ENCODE measurements at places on chromosomes 13 and 19. TPM values are rescaled to one million over a fixed set of nuclear protein-coding genes. Genes with fewer than 3 reads are reported as not detected.

Gene ZNF419
- total RNA-seq: 15.4 TPM

Gene TFDP1
- total RNA-seq: 46.9 TPM

Gene TDRD12
- 0.38 TPM for total RNA-seq

DNA sequence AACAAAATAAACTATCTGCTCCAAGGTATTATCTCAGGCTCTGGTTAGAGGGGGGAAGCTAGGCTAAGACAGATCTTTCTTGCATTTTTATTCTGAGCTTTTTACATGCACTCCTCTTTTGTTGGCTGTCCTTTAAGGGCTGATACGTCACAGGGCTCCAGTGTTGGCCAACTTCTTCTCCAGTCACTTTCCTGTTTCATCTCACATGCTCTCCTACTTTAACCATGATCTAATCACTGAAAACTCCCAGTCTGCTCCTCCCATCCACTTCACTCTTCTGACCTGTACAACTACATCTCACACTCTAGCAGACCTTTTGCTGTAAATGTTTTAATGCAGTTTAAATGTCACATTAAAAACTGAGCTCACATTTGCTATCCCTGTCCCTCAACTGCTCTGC is 510.0 kb upstream of the KLF12 start:
- no peaks in the 10 kb centered on the region for H3K36me3 ChIP-seq
- no peaks in the 10 kb centered on the region for H3K4me1 ChIP-seq
- H3K4me3 ChIP-seq: no peak overlapping the region
- no peak overlapping the region for H3K27ac ChIP-seq
- H3K27me3 ChIP-seq: no peaks in the 10 kb centered on the region
- no peak for DNase-seq

- H3K4me3 ChIP-seq: no peak overlapping the region
- H3K36me3 ChIP-seq: no peaks in the 10 kb centered on the region
- no peaks in the 10 kb centered on the region for H3K27me3 ChIP-seq
- H3K27ac ChIP-seq: no peak overlapping the region
Measured at GRCh38 chr19:6068711-6069110, 41.6 kb downstream of the RFX2 start.

GRCh38 chr13:62087124-62087523 is 671.5 kb upstream of the PCDH20 start:
- no peaks in the 10 kb centered on the region for H3K27me3 ChIP-seq
- no peak for DNase-seq
- no peaks in the 10 kb centered on the region for H3K36me3 ChIP-seq

Gene ADM5
- total RNA-seq: 2.1 TPM

Gene PRR19
- total RNA-seq: 0.47 TPM

DNA sequence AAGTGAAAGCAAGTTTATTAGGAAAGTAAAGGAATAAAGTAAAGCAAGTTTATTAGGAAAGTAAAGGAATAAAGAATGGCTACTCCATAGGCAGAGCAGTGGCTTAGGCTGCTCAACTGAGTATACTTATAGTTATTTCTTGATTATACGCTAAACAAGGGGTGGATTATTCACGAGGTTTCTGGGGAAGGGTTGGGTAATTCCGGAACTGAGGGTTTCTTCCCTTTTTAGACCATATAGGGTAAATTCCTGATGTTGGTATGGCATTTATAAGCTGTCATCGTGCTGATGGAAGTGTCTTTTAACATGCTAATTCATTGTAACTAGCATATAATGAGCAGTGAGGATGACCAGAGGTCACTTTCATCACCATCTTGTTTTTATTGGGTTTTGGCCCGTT is 194.3 kb downstream of the DLEU7 start:
- no peaks in the 10 kb centered on the region for H3K27me3 ChIP-seq
- H3K4me3 ChIP-seq: no peak overlapping the region
- DNase-seq: no peak
- H3K36me3 ChIP-seq: no peaks in the 10 kb centered on the region
- no peak overlapping the region for H3K27ac ChIP-seq

Gene CEACAM3
- 0.69 TPM for total RNA-seq

DNA sequence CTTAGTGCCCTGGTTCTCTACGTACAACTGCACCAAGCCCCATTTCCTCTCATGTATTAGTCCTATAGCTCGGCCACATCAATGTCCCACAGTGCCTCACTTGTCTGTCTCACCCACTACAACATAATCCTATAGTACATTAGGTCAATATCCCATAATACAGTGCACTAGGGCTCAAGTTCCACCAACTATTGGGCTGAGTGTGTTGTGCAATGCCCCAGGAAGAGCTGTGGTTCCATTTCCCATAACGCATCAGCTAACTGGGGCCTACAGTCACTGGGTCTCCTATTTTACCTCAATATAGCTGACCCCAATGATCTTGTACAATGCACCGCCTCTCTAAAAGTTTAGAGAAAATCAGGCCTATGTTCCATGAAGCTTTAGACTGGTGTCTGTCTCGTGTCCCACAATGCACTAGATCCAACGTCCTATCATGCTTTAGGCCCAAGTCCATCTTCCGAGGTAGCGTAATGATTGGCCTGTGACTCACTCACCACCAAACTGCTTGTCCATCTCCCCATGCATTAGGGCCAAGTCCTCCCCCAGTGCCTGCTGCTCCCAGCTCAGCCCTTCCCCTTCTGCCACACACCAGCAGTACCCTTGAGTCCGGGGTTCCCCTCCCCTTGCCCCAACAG is 21.8 kb downstream of the TSKS start:
- DNase-seq: no peak
- H3K27ac ChIP-seq: no peak overlapping the region
- no peaks in the 10 kb centered on the region for H3K36me3 ChIP-seq
- H3K27me3 ChIP-seq: no peaks in the 10 kb centered on the region

- DNase-seq: no peak
- no peaks in the 10 kb centered on the region for H3K4me1 ChIP-seq
- H3K36me3 ChIP-seq: peaks cover 2% of the 10 kb centered on the region
- no peaks in the 10 kb centered on the region for H3K27me3 ChIP-seq
- no peak overlapping the region for H3K27ac ChIP-seq
Measured at GRCh38 chr13:95019886-95020285, 281.4 kb downstream of the ABCC4 start.

DNA sequence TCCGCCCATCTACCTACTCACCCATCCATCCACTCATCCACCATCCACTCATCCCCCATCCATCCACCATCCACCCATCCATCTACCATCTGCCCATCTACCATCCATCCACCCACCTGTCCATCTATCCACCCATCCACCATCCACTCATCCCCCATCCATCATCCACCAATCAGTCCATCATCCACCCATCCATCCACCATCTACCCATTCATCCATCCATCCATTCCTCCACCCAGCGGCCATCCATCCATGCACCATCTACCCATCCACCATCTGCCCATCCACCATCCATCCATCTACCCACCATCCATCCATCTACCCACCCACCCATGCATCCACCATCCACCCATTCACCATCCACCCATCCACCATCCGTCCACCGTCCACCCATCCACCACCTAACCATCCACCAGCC is 13.6 kb upstream of the JUND start:
- H3K4me3 ChIP-seq: no peak overlapping the region
- H3K27me3 ChIP-seq: no peaks in the 10 kb centered on the region

Gene RASIP1
- 23.3 TPM for total RNA-seq

DNA sequence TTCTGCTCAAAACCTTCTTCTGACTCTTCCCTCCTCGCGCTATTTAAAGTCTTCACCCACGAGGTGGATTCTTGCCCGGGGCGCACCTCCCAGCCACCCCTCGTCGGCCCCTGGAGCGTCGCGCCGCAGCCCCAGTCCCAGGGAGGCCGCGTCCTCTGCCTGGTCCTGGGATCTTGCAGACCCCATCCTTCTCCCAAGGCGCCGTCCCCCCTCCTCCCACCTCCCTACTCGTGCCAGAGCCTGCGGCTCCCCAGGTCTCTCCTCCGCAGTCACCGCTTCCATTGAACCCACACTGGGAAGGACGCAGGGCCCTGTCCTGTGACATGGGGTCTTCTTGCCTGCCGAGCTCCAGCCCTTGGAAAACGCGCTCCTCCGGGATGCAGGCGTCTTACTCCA is 486 bp downstream of the ZNF808 start:
- H3K4me3 ChIP-seq: peak overlapping the region; percentile 95
- H3K27me3 ChIP-seq: no peaks in the 10 kb centered on the region
- H3K4me1 ChIP-seq: no peaks in the 10 kb centered on the region
- peak; percentile 70 for DNase-seq

GRCh38 chr13:107170270-107170931 is 602.5 kb upstream of the ARGLU1 start:
- H3K36me3 ChIP-seq: no peaks in the 10 kb centered on the region
- no peaks in the 10 kb centered on the region for H3K4me1 ChIP-seq
- H3K4me3 ChIP-seq: no peak overlapping the region
- DNase-seq: no peak
- no peaks in the 10 kb centered on the region for H3K27me3 ChIP-seq

DNA sequence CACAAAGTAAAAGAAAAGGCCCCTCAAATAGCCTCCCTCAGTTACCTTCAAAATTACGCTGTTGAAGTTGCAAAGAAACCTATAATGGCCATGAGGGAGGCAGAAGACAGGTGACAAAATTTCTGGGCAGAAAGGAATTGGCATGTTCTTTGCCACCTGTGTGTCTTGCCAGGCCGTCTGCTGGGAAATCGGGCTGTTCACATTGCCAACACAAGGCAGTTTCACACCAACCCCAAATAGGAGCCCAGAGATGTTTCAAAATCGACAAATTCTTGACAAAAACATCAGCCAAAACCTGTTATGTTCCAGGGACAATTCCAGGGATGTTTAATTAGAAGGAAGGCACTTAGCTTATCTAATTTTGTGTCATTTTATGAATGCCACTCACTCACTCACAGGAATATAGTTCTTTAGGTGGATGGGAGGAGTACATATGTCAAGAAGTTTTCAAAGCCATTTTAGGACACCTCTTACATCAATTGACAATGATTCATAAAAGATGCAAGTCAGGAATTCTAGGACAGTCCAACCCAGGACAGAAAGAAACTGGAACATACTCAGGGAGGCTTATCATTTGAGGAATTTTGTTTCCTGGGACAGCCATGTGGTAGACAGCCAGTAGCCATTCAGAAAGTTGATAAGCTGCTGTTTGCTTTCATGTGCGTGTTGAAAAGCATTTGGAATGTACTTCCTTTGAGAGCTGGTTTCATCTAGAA is 164.5 kb downstream of the RGCC start:
- no peaks in the 10 kb centered on the region for H3K27me3 ChIP-seq
- no peak overlapping the region for H3K27ac ChIP-seq
- no peak overlapping the region for H3K4me3 ChIP-seq

DNA sequence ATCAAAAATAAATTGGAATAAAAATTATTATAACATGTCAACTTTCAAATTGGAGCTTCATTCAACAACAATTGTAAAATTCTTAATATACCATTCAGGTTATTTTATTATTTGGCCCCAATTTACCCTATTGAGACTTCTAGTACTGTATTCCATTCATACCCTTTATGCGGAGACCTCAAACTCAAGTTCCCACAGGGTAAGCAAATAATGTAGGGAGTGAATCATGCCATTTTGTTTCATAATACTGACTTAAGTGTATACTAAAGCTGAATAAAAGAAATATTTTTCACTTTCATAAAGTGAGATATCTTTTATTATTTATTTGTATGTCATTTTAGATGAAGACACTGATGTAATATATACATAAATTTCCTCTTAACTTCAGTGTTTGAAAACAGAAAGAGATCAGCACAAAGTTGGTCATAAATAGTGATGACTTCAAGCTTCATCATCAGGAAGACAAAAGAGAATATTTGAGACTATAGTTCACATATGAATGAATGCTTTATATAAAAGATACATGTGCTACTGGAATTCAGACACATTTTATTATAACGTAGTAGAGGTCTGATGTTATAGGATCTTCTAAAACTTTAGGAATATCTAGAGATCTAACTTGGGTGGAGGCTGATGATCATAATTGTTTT is 894.4 kb upstream of the PCDH9 start:
- no peak overlapping the region for H3K4me3 ChIP-seq
- H3K4me1 ChIP-seq: no peaks in the 10 kb centered on the region
- H3K27me3 ChIP-seq: no peaks in the 10 kb centered on the region
- H3K27ac ChIP-seq: no peak overlapping the region
- no peaks in the 10 kb centered on the region for H3K36me3 ChIP-seq

GRCh38 chr19:47005873-47006272 is 13.8 kb upstream of the NPAS1 start:
- H3K36me3 ChIP-seq: no peaks in the 10 kb centered on the region
- H3K4me3 ChIP-seq: no peak overlapping the region
- H3K27ac ChIP-seq: no peak overlapping the region
- no peak for DNase-seq
- no peaks in the 10 kb centered on the region for H3K4me1 ChIP-seq

DNA sequence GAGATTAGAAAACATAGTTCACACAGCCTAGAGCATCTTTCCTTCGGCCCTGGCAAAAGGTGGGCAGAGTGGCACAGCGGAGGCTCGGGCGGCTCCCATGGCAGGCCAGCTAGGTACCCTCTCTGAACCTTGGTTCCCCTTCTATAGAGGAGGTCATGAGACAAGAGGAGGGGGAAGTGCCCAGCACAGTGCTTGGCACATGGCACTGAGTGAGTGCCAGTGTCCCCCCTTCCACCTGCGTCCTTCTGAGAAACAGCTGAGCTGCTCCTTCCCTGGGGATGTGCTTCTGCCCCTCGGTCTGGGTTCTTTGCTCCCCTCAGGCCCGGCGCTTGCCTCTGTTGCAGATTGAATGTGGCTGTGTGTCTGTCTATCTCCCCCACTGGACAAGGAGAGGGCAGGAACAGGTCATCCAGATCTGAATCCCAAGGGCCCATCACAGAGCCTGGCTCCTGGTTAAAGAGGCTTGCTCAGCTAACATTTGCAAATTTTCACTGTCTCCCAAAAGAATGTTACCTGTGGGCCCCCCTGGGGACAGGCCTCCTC is 165.6 kb downstream of the USP12 start:
- no peaks in the 10 kb centered on the region for H3K27me3 ChIP-seq
- peaks cover 11% of the 10 kb centered on the region for H3K4me1 ChIP-seq
- H3K4me3 ChIP-seq: no peak overlapping the region
- no peak for DNase-seq
- H3K27ac ChIP-seq: no peak overlapping the region
- H3K36me3 ChIP-seq: no peaks in the 10 kb centered on the region

DNA sequence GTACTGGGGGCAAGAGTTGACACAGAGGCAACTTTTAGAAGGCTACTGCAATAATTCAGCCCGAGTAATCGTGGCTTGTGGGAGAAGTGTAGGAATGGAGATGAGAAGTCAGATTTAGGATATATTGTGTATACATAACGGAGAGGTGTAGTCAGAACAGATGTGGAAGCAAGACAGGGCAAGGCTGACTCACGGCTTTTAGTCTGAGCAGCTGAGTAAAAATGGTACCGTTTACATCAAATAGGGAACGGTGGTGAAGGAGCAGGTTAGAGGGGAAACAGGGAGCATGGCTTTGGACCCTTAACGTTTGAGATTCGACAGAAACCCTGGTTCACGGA is 796 bp upstream of the LSM14A start:
- no peaks in the 10 kb centered on the region for H3K27me3 ChIP-seq
- H3K4me1 ChIP-seq: peaks cover 10% of the 10 kb centered on the region
- peak overlapping the region; percentile 67 for H3K4me3 ChIP-seq
- DNase-seq: no peak
- peak overlapping the region; percentile 98 for H3K27ac ChIP-seq
- no peaks in the 10 kb centered on the region for H3K36me3 ChIP-seq

Gene SKA3
- total RNA-seq: 1.9 TPM

- H3K4me1 ChIP-seq: no peaks in the 10 kb centered on the region
- no peak overlapping the region for H3K4me3 ChIP-seq
- no peaks in the 10 kb centered on the region for H3K36me3 ChIP-seq
- no peaks in the 10 kb centered on the region for H3K27me3 ChIP-seq
- no peak overlapping the region for H3K27ac ChIP-seq
- no peak for DNase-seq
Measured at GRCh38 chr13:111382877-111383276, 62.4 kb downstream of the TEX29 start.

Data from kidney (tissue), 22 donors.